NCI-H510A treated with DMSO at 0.1 percent for 48 hours (cell line): ENCODE measurements at places on chromosomes 11 and 22.

- peak; percentile 1 for DNase-seq
These were observed 538.1 kb downstream of the SOX6 start for GRCh38 chr11:15818132-15818842.

GRCh38 chr11:126007238-126007637, 55.4 kb downstream of the CDON start:
- DNase-seq = no peak

- no peak for DNase-seq
These were observed 328.1 kb downstream of the CASP12 start for GRCh38 chr11:104570078-104570701.

- no peak for DNase-seq
These were observed 30.2 kb downstream of the C11orf91 start for GRCh38 chr11:33670250-33671011.

GRCh38 chr11:133906241-133906640, 50.5 kb downstream of the IGSF9B start:
- no peak for DNase-seq

DNA sequence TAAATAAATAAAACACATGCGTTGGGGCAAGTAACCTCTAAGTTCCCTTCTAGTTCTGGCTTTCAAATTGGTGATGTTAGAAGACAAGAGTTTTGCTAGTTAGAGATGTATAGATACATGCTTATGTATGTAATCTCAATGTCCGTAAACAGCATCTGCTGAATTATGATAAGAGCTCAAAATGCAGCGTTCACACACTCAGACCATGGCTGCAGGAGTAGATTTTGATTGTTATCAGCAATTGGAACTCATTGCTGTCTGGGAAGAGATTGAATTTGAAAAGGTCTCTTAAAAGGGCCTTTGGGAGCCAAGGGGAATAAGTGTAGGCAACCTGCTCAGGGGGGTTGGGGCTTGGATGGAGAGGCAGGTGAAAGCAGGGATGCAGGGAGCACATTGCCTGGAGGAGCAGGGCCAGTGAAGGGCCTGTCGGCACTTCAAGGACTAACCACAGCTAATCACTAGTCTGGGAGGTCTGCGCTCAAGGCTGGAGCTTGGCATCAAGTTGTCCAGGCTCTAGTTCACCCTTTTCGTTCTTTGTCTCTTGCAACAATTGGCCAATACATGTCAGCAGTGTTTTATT, 2.7 kb upstream of the RAG1 start:
- DNase-seq = no peak

DNA sequence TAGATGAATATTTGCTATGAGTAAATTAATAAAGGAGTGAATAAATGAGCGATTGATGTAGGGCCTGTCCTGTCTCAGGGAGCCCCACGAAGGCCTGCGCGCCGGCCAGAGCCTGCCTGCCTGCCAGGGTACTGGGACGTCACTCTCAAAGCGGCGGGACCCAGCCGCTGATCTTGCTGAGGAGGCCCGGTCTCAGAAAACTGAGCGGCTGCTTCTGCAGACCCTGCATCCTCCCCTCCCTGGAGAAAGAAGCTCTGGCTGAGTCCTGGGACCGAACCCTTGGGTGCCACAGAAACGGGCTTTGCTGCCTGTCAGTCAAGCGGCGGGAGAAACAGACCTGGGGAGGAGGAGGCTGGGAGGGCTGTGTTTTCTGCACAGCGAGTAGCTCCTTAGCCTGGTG, 91.6 kb upstream of the B3GAT1 start:
- DNase-seq = no peak

GRCh38 chr11:78829146-78829545, 254.5 kb upstream of the NARS2 start:
- no peak for DNase-seq

- DNase-seq = peak; percentile 70
These were observed 13.5 kb upstream of the DTX4 start for GRCh38 chr11:59158206-59159068.

DNA sequence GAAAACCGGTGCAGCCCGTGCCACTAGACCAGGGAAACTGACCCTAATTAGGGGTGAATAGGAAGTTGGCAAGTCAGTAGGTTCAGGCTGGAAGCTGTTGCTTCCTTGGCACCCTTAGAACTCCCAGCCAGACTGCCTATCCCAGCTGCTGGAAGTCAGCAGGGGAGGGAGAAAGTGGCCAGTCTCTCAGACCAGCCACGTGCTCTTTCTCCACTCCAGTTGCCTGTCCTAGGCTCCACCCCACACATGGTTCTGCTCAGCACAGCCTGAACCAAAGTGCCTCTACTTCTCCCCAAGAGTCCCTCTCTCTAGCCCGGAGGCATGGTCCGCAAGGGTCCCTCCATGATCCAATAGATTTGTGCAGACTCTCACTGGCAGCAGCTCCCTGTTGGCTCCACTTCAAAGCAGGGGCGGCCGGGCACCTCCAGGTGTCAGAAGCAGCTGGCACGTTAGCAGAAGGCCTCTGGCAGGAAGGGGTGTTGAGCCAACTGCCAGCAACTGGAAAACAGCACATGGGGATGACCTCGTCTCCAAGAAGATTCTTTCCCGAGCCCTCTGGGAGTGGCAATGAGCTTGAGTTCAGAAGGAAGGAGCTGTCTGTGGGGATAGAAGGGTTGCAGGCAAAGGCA, 27.7 kb downstream of the ARFGAP2 start:
- no peak for DNase-seq

- DNase-seq = peak; percentile 69
These were observed 64.6 kb downstream of the ARHGEF12 start for GRCh38 chr11:120400564-120401364.

- DNase-seq = no peak
These were observed 3.5 kb downstream of the ZNF74 start for GRCh38 chr22:20397498-20397897.

DNA sequence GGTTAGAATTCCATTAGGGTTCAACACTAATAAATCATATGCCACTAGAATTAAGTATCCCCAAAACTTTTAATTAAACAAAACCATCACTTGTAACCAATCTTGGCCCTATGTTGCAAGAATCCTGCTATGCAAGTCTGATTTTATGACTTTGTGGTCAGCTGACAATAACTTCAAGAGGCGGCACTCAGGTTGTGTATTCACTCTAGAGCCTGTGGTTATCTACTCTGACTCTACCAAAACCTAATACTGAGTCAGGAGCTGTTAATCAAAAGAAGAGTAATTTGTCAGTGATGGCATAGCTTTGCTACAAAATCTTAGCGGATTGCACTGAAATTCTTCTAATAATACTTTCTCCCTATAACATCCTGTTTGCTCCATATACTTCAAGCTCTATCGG, 253.7 kb downstream of the AASDHPPT start:
- no peak for DNase-seq

DNA sequence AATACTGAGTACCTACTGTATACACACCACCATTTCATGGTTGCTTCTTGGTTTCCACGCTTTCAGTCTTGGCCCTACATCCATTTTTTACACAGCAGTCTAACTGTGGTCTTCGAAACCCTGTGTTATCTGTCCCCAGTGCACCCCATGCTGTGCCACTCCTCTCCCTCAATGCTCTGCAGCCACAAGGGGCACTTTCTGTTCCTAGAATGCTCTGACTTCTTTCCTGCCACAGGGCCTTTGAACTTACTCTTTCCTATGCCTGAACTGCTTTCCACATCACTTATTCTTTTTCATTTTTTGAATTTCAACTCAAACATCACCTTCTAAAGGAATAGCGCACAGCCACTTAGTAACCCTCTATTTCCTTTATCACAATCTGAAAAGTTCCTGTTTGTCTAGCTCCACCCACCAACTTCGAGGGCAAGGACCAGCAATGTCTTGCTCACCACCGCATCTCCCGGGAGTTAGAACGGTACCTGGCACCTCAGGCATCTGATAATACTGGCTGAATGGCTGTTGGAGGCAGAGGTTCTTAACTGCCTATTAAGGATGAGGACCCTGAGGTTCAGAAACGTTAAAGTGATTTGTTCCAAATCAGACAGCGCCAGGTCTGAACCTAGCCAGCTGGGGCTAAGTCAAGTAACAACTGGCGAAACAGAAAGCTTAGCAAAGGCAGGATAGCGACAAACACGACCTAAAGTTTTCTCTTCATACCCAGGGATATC, 568 bp downstream of the ALG8 start:
- peak; percentile 68 for DNase-seq

DNA sequence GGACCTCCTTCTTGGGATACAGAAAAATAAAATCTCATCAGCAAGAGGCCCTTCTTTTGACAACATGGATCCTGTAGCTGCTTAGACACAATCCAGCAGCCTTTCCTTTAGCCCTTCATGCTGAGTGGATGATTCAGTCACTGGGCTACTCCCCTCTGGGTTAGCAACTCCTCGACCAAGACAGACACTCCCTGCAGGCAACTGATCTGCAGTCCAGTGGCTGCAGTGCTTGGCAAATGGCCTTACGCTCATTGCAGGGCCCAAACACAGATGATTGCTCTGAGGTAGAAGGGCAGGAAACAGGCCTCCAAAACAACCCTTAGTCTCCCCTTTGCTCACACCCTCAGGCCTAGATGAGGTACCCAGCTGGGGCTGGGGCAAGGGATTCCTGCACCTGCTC, 73.2 kb upstream of the OPCML start:
- DNase-seq = no peak

- DNase-seq = no peak
These were observed 1234.7 kb downstream of the TBC1D22A start for GRCh38 chr22:47997052-47997590.

- DNase-seq = no peak
These were observed 148.2 kb downstream of the SPATA19 start for GRCh38 chr11:133697161-133697560.

DNA sequence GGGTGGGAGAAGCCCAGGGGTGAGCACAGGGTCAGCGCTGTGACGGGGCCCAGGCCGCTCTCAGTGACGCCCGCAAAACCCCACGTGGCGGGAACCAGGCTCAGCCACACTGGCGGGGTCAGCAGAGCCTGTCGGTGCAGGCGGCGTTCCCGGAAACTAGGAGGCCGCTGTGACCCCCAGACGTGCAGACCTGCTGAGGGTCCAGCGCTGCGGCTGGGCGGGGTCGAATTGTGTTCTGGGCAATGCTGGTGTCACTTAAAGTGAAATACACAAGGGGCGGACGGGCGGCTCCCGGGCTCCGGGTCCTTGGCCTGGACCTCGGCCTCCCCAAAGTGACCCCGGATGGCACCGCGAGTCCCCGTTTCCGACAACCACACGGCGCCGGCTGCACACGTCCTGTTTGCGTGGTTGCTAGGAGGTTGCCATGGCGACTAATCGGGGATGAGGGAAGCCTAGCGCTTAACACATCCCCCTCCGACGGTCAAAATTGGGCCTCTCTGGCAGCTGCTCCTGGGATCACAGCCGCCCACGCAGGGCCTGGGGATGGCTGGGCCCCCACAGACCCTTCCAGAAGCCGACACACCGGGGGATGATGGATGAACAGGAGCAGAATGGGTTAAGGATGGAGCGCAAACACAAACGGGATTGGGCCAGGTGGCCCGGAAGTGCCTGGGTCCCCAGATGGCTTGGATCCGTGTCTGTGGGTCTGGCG, 81.7 kb upstream of the PRR5 start:
- peak; percentile 33 for DNase-seq

DNA sequence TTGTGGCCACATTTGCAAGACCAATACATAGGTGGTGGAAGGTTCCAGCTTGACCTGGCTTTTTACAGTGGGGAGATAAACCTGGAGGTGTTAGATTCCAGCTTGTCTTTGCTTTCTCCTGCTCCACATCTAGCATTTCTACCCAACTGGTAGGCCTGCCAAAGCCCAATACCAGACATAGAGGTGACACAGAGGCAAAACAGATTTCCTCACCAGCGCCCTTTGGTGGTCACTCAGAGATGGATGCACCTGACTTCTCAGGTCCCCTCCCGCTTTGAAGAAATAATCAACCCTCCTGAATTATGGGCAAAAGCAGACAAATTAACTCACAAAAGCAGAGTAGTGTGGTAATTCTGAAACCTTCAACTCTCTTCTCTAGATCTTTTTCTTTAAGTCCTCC, 1356.2 kb downstream of the FAM181B start:
- DNase-seq = no peak

GRCh38 chr11:19953336-19953735, 206.9 kb downstream of the DBX1 start:
- no peak for DNase-seq

- DNase-seq = no peak
These were observed 9.0 kb upstream of the MTMR3 start for GRCh38 chr22:29873943-29874342.

- DNase-seq = no peak
These were observed 2.8 kb upstream of the CABP7 start for GRCh38 chr22:29716814-29717545.

GRCh38 chr11:9796266-9796665, 132.4 kb downstream of the SWAP70 start:
- no peak for DNase-seq

DNA sequence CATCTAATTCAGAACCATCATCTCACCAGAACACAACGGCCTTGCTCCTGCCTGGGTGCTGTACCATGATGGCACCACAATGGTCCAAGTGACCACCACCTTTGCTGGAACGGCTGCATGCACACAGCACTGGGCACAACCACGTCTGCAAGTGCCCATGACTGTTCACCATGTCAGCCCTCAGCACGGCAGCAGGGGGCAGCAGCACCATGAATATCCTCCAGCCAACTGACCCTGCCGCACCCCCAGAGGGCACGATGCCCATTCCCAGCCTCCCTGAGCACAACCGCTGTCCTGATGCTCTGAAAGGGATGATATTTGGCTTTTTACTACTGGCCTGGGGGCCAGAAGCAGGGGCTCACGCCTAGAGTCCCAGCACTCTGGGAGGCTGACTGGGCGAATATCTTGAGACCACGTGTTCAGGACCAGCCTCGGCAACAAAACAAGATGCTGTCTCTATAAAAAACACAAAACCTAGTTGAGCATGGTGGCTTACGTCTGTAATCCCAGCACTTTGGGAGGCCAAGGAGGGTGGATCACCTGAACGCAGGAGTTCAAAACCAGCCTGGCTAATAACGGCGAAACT, 25.7 kb downstream of the DRD4 start:
- DNase-seq = peak; percentile 2

DNA sequence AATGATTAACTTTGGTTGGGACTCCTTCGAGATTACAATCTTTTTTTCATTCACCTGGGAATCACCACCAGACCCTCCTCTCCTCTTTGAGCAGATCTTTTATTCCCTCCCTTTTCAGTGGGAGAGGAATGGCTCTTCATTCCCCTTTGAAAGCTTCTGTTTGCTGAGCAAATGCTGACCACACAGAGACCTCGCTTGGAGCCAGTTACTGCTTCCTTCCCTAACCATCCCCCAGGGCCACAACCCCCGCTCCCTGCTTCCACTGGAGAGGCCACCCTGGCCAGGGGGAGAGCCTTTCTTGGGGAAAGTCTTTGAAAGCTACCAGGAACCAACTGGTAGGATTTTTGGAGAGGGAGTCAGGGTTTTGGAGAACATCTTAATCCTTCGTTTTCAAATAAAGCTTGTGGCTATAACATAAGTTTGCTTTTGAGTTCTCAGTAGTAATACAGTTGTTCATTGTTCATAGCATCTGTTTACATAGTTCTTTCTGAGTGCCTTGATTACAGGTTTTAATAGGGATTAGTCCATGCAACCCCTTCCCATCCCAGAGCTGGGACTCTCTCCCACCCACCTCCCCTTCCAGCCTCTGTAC, 138.4 kb downstream of the DBX1 start:
- no peak for DNase-seq

GRCh38 chr11:103845331-103845730, 191.1 kb upstream of the DDI1 start:
- DNase-seq = no peak
